H7 (cell line): ENCODE measurements at places on chromosomes 3 and 15. TPM values are rescaled to one million over a fixed set of nuclear protein-coding genes. Genes with fewer than 3 reads are reported as not detected.

The AP3B2 gene
- 10.4 and 11.6 TPM in 2 replicates for total RNA-seq

- DNase-seq, result no peak
These were observed 30.7 kb downstream of the SEMA7A start for GRCh38 chr15:74402873-74403587.

DNA sequence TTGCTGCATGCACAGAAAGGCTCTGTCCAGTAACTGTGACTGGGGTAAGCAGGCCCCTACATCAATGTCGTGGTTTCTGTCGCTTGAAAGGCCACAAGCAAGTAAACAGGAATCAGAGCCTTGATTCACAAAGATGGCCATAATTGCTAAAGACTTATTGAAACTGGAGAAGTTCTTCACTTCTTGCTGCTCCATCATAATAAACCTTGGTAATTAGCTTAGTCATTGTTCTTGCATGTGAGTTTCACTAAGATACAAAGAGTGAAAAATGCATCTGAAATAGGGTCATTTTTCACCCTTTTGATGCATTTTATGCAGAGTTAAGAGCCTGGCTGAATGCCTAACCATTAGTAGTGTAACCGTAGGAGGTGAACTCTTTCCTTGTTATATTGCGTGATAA, 3.2 kb downstream of the SEMA6D start:
- DNase-seq, result no peak

DNA sequence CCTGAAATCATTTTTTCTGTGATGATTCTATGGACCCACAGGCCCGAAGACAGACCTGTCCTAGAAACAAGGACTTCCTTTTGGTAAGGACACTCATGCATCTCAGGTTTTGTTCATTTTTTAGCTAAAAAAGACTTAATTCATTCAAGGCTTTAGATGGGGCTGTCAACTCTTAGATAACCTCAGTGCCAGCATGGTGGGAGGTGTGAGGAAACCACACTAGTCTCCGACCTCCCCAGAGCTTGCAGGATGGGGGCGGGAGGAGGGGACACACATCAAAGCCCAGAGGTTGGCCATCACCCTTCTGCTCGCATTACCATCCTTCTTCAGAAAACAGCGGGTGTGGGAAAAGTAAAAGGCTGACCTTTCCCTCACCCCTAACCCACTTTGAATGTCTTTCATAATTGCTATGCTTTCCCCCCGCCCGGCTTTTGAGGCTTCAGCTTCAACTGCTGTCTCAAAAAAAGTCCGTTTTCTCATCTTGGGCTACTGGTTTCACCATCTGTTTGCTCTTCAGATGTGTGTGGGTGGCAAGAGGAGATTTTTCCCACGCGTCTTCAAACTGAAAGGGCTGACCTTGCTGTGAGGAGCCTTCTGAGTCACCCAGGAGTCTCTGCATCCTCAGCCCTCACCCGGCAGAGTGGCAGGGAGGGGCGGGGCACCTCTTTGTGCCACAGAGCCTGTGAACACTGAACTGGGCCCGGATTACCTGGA, 27.6 kb upstream of the CXCR6 start:
- DNase-seq, result peak; percentile 44

The ZBED2 gene
- total RNA-seq, result not detected in 2 replicates

The PLA2G4B gene
- total RNA-seq, result 3.0 and 5.3 TPM in 2 replicates

The RTP3 gene
- 0.07 TPM in 1 of 2 replicates, not detected in the other for total RNA-seq

GRCh38 chr15:49570174-49570573, 50.4 kb downstream of the FAM227B start:
- no peak for DNase-seq

DNA sequence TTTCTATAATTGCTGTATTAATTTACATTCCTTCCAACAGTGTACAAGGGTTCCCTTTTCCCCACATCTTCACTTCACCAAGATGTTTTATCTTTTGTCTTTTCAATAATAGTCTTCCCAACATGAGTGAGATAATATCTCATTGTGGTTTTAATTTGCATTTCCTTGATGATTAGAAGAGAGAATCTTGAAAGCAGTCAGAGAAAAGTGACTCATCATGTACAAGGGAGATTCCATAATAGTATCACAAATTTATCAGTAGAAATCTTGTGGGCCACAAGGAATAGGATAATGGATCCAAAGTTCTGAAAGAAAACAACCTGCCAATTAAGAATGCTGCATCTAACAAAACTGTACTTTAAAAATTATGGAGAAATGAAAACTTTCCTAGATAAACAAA, 189.3 kb downstream of the NECTIN3 start:
- no peak for DNase-seq

DNA sequence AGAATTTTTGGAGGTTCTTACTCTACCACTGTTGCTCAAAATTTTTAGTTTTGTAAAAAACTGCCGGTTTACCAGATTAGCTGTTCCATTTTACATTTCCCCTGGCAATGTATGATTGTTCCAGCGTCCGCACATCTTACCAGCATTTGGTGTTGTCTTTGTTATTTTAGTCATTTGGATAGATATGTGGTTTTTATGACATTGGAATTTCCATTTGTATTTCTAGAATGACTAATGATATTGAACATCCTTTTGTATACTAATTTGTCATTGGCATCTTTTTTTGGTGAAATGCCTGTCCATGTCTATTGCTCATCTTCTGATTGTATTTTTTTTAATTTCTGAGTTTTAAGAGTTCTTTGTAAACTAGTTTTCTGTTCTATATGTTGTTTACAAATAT, 28.5 kb downstream of the LRRC28 start:
- DNase-seq, result no peak

GRCh38 chr3:148710665-148711064, 13.0 kb downstream of the AGTR1 start:
- DNase-seq, result no peak

DNA sequence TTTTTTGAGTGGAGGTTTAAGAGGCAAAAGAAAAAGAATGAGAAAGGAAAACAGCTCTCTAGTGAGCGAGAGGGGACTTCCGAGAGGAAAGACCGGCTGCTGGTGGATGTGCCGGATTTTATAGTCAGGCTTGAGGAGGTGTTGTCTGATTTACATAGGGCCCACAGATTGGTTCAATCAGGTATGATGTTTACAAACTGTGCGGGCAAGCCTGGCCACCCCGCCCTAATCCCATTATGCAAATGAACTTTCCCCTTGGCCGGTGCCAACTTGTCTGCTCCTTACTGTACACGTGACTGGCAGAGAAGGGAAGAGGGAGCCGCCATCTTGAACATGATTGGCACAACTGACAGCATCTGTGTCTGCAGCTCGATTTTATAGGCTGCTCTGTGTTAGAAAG, 44.7 kb downstream of the FAM43A start:
- peak; percentile 39 for DNase-seq

- DNase-seq, result peak; percentile 39
These were observed 660 bp downstream of the NECTIN3 start for GRCh38 chr3:111072031-111072921.

The RBP2 gene
- total RNA-seq, result not detected in 2 replicates
